Activated naive CD8-positive, alpha-beta T cell treated with anti-CD3 and anti-CD28 coated beads, Interleukin-2, amount 50 U/mL, for 24 hours (primary cell): ENCODE measurements at places on chromosomes 1 and 21.
A peak's percentile ranks its signal among the peaks of the same experiment; 100 is the strongest.

- DNase-seq: no peak
These were observed 32.6 kb downstream of the PDE9A start for GRCh38 chr21:42685954-42686500.

- no peak for DNase-seq
These were observed at the start of gene LIN28A for GRCh38 chr1:26410706-26411623. LIN28A (plus strand) TSS chr1:26410817; CDS start chr1:26410892, 75 bp downstream.

DNA sequence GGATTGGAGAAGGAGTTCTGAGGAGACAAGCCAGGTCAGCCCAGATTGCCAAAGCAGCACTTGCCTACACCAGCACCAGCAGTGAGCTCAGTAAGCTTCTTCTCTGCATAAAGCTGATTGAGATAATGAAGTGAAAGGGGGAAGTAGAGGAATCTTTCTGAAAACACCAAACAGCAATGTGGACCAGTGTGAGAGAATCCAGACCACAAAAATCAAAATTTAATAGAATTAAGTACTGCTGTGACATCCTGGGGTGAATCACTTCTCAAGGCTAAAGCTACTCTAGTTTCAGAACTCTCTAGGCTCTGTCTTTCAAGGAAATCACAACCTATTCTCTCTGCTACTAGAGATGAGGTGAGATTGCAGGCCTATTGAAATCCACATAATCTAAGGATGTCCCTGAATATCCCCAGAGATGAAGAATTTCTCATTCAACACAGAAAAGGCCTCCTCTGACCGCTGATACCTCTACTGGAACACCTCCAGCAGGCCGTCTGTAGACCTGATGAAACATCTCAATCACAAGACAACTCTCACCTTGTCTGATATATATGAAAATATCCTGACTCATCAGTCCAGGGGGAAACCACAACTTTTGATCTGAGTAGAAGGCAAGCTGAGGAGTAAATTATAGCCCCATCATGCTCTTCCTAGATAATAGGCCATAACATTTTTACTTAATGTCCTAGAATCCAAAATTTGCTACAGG lies at the start of gene FCRL4:
FCRL4 (minus strand) TSS at position 127 of the 709 bp plus-strand sequence. CDS start 141 bp downstream, outside the sequence.
- DNase-seq: no peak

DNA sequence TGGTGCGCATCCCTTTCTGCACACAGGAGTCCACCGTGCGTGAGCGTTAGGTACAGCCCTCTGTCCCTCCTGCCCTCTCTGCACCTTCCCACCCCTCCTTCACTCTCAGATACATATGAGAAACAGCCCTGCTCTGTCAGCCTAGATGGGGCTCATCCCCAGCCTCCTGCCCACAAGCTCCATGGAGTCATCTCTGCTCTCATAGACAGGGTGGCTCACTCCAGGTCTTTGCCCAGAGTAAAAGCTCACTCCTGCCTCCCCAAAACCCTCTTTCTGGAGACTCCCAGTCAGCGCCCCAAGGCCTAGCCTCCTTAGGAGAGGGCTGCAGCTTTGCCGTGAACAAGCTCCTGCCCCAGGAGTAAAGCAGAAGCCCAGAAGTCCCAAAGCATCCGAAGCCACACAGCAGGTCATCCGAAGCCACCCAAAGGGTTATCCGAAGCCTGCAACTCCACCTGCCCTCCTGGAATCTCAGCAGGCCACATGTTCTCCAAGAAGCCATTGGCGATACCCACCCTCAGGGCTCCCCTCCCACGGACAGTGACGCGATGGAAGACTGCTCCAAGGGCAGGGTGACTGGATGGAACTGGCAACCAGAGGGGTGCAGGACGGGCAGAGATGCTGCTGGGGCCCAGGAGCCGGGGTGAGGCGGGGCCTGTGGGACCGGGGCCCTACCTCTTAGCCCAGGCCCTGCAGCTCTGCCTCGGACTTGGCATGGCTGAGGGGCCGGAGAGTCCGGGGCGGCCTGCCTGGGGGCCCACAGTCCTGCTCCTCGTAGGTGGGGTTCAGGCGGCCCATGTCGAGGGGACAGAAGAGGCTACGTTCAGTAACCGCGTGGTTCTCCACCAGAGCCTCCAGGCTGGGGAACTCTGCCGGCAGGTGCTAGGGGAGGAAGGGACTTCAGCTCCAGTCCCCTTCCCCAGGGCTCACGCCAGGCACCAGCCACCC lies 3.6 kb upstream of the KIF17 start:
- DNase-seq: no peak

DNA sequence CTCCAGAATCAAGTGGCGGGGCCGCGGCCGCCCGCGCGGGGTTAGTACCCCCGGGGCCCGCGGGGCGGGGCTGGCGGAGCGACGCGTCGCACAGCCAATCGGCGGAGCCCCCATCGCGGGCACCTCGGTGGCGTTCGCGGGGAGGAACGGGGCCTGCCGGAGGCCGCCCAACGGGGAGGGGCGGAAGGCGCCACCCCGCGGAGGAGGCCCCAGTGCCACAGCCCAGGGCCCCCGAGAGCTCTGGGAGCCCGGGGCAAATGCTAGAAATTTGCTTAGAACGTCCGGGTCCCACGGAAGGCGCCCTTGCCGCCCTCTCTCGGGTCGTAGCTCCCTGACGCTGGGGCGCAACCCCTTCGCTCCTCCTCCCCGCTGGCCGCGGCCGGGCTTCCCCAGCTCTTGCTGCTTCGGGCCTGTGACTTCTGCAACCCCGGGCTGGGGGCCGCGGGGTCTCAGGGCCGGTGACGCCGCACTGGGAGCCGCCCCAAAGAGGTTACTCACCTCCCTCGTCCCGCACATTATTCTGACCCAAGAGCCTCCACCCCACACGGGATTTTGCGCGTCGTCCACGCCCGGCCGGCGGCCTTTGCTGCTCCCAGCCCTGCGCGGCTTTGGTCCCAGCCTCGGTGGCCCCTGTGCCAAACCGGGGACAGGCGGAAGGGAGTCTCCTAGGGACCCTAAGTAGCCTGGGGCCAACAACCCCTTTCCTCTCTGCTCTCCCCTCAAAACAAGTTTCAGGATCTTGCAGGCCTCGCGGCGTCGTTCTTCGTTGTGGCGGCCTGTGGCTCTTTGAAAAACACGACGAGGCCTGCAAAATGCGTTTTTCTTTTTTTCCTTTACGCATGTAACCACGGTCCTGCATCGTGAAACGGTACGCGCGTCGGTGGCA lies at the start of gene RUNX3:
RUNX3 (minus strand) TSS at position 17 of the 886 bp plus-strand sequence. CDS start 408 bp downstream, outside the sequence.
- DNase-seq: peak; percentile 92

- DNase-seq: no peak
These were observed 137.8 kb downstream of the SLC44A5 start for GRCh38 chr1:75472971-75473603.

GRCh38 chr1:50139339-50140181 lies 30.8 kb downstream of the ELAVL4 start:
- no peak for DNase-seq

- no peak for DNase-seq
These were observed 205.1 kb upstream of the RUNX1 start for GRCh38 chr21:35254006-35254764.
